ENCODE measurements at places on chromosomes 13 and 19. TPM values are rescaled to one million over a fixed set of nuclear protein-coding genes. Genes with fewer than 3 reads are reported as not detected.

KLF1 gene
- not detected for total RNA-seq

SLC1A5 gene
- total RNA-seq = 43.4 TPM

KLK15 gene
- 0.09 TPM for total RNA-seq

PRRG2 gene
- 4.2 TPM for total RNA-seq

PSG11 gene
- not detected for total RNA-seq

ATP4B gene
- total RNA-seq = not detected

ZNF554 gene
- 2.3 TPM for total RNA-seq

KL gene
- under 0.01 TPM for total RNA-seq

FPR2 gene
- not detected for total RNA-seq

RYR1 gene
- total RNA-seq = 0.18 TPM

BEST2 gene
- total RNA-seq = not detected

RFPL4A gene
- not detected for total RNA-seq
